ENCODE measurements at places on chromosomes 5 and 9.

DNA sequence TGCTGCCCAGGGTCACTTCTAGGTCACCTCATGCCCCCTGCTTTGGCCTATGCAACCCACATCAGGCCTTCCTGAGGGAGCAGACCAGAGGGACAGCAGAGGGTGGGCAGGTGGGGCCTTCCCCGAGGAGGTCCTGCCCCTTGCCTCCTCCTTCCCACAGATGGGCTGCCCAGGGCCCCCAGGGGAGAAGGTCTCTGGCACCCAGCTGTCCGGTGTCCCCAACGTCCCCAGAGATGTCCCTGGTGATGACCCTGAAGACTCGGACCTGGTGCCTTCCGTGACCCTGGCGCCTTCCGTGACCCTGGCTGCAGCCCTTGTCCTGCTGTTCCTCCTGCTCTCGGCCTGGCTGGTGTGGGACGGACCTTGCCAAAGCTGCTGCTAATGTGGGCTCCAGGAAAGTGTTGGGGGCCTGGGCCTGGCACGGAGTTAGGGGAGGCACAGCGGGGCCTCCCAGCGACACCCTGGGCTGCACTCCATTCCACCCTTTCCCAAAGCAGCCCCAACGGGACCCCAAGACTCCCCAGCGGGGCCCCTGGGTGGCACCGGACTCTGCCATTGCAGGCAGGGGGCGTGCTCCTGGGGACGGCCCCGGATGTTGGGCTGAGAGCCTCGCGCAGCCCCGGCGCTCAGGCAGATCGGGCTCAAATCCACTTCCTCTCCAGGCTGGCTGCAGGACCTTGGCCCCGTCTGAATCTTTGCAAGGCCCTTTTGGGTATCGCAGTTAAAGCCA, 6.8 kb upstream of the SLC2A6 start:
- no peak for DNase-seq

GRCh38 chr5:163190283-163190682, 247.1 kb upstream of the CCNG1 start:
- DNase-seq = no peak

GRCh38 chr9:127545196-127546124, 66.6 kb upstream of the STXBP1 start:
- DNase-seq = no peak

- no peak for DNase-seq
These were observed 117.2 kb downstream of the APBA1 start for GRCh38 chr9:69554945-69555344.

DNA sequence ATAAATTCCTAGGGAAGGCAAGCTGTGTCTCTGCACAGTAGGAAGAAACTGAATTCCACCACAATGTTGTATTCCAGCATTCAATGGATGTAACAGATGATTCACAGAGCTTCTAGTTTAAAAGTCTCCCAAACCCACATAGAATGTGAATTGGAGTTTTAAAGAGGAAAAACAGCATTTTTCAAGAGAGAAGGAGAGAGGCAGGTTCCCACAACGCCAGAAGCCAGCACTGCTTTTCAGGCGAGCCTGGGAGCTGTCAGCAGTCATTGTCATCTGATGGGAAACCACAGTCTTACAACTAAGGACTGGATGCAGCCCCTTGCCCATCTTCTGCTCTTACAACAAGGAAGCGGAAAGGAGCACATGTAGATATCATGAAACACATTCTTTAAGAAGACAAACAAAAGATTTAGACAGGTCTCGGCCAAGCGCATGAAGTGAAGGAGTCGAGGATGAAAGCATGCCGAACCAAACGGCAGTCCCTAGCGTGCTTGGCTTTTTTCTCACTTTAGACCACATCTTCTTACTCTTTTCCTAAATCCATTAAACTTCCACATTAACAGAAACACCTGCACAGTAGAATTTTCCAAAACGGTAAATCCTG, 638 bp downstream of the DIRAS2 start:
- no peak for DNase-seq

- DNase-seq = no peak
These were observed 7.4 kb downstream of the COX7C start for GRCh38 chr5:86625148-86625547.

GRCh38 chr9:119924736-119925135, 555.5 kb upstream of the BRINP1 start:
- DNase-seq = no peak

- no peak for DNase-seq
These were observed 483.6 kb downstream of the GADD45G start for GRCh38 chr9:90088434-90088833.

DNA sequence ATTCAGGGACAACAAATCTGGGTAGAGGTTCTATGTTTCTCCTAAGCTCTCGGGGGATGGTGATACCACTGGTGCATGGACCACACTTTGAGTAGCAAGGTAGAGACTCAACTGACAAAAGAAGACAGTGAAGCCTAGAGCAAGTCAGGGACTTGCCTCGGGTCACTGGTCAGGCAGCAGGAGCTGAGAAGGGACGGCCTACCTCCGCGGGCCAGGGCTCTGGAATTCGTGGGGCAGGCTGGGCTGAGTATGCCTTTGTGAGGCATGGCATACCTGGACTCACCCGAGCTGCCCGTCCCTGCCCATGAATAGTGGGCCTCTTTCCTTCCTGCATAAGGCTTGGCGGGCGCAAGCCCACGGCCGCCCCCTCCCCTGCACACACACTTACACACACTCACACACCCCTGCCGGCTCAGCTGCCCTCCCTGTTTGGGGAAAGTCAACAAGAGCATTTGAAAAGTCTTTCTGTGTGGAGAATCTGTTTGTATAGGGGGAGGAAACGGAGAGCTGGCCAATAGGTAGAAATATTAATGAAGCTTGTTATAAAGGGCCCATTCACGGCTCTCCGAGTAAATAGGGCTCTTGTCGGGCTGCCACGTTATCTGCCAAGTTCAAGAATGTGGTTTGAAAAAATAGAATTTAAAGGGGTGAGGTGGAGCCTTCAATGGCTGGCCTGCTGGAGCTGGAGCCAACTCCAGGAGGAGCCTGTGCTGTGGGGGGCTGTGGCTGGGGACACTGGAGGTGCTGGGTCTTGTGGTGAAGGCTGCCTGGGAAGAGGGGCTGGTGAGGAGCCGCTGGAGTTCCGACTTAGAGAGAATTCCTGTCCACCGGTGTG, 19.1 kb upstream of the KIF12 start:
- DNase-seq = no peak

GRCh38 chr9:90834828-90835595, 33.4 kb downstream of the SYK start:
- DNase-seq = no peak

- no peak for DNase-seq
These were observed 12.6 kb downstream of the NR2F1 start for GRCh38 chr5:93595420-93596147.

DNA sequence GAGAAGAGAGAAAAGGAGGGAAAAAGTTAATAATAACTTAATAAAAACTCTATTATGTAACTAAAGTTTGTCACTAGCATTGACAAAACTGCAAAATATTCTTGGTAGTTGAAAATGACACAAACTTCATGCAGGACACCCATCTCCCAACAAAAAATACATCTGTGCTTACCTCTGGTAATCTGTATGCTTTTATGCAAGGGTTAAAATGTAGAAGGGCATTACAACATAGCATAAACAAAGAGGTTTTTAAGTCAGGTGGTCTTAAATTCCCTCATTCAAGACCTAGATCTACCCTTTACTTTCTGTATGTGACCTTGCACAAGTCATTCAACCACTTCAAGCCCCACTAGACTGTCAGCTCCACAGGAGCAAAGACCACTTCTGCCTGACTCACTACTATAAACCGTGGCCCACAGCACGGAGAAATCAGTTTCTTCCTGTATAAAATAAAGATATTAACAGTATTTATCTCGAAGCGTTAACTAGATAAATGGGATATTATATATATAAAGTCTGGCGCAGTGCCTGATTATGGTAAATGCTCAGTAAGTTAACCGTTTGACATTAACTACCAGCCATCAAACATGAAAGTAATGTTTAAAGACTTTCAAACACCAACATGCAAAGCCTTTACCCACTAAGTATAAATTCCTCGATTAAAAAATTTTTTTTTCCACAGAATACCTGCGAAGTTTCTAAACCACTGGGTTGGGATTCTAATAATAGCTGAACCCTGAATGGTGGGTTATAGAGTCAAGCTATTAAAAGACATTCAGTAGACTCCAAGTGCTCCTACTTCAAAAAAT, 2.0 kb downstream of the FBXL17 start:
- peak; percentile 17 for DNase-seq

DNA sequence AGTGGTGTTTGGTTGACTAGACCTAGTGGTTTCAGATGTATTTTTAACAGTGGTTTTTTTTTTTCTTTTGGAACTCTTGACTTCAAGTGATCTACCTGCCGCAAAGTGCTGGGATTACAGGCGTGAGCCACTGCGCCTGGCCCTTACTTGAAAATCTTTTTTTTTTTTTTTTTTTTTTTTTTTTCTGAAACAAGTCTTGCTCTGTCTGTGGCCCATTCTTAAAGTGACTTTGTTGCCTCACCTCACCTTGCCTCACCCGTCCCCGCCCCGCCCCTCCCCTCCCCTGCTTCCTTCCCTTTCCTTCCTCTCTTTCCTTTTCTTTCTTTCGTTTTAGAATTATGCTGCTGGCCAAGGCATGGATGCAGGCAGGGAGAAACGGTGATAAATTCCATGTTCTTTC, 26.0 kb downstream of the GPBP1 start:
- DNase-seq = no peak

DNA sequence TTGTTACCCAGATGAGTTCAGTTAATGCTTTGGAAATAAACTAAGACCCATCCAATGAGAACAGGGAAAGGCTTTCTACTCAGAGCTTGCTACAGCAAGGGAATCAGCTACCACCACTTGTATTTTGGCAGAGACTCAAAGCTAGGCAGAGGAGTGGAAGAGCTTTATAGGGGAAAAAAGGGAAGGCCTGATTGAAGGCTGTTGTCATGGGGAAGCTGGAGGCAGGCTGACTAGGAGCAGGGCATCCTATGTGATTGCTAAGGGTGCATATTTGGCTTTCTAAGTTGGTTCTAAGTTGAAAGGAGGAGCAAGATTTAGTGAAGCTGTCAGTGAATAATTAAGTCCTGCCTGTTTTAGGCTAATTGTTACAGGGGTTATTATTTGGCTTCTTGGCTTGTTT, 115.5 kb downstream of the PTTG1 start:
- DNase-seq = no peak

GRCh38 chr9:14405176-14405706, 91.3 kb upstream of the NFIB start:
- no peak for DNase-seq

GRCh38 chr5:36079200-36079781, 12.6 kb upstream of the UGT3A2 start:
- peak; percentile 36 for DNase-seq

DNA sequence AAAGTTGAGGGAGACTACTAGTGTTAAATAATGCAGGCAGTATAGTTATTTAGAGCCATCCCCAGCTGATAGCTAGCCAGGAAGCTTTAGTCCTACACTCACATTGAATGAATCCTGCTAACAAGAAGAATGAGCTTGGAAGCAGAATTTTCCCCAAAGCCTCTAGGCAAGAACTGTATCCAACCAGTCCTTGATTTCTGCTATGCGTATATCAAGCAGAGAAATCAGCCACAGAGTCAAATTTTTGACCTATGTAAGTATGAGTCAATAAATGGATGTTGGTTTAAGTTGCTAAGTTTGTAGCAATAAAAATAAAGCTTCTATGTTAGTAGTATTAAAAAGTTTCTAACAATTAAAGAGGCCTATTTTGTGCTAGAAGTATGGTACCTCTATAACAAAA, 672.1 kb upstream of the CHD1 start:
- no peak for DNase-seq

- no peak for DNase-seq
These were observed 70.1 kb downstream of the DTWD2 start for GRCh38 chr5:118918232-118918631.

GRCh38 chr5:95988094-95988493, 26.4 kb upstream of the ELL2 start:
- no peak for DNase-seq

- DNase-seq = no peak
These were observed 11.5 kb upstream of the ALDH1B1 start for GRCh38 chr9:38380872-38381534.

- no peak for DNase-seq
These were observed 5.5 kb downstream of the ENG start for GRCh38 chr9:127848756-127849504.

- no peak for DNase-seq
These were observed 653.4 kb upstream of the ZNF608 start for GRCh38 chr5:125399885-125400284.

GRCh38 chr9:90256345-90256744, 386.3 kb downstream of the DIRAS2 start:
- DNase-seq = no peak

- DNase-seq = peak; percentile 25
These were observed 18.7 kb upstream of the NRARP start for GRCh38 chr9:137320555-137321384.

DNA sequence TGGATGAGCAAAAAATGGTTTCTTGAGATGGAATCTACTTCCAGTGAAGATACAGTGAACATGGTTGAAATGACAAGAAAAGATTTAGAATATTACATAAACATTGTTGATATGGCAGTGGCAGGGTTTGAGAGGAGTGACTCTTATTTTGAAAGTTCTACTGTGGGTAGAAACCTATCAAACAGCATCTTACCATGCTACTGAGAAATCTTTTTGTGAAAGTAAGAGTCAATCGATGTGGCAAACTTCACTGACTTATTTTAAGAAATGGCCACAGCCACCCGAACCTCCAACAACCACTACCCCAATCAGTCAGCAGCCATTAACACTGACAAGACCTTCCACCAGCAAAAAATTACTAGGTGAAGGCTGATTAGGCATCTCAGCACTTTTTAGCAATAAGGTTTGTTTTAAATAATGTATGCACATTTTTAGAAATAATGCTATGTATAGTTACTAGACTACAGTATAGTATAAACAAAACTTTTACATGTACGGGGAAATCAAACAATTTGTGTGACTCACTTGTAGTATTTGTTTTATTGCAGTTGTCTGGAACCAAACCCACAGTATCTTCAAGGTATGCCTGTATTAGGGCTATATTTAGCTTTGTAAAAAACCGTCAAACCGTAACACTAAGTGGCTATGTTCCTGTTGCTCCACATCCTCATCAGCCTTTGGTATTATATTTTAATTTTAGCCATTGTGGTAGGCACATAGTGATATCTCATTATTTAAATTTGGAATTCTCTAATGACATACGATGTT, 30.6 kb upstream of the ADAMTS6 start:
- no peak for DNase-seq

DNA sequence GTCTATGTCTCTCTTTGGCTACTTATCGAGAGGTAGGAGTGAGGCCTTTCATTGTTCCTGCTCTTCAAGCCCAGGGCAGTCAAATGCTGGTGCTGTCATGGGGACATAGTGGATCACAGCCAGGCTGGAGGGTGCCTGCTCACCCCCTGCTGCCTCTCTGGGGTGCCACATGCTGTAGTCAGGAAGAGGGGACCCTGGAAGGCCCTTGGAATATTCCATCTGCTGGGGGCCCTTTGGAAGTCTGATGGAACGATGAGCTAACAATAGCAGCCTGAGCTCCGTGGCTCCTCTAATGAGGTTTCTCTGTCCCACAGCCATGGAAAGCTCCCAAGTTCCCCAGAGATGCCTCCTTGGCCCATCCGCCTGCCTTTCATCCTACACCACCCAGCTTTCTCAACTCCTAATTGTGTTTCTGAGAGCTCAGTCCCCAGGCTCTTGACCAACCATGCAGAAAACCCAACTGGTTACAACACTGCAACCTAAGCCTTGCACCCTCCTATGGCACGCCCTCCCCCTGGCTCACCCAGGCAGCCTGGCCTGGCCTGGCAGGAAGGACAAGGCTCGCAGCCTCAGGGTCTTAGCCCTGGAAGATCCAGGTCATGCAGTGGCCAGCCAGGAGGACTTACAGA, 91.7 kb downstream of the NRG2 start:
- no peak for DNase-seq

GRCh38 chr5:4924577-4924976, 215.6 kb upstream of the ADAMTS16 start:
- no peak for DNase-seq

- no peak for DNase-seq
These were observed 29.2 kb upstream of the HMHB1 start for GRCh38 chr5:143782588-143783386.

All from CD4-positive, alpha-beta T cell treated with Interleukin-12 subunit alpha and Interleukin-12 subunit beta, for 1 hour (primary cell).